ENCODE measurements at places on chromosomes 7 and 10.

DNA sequence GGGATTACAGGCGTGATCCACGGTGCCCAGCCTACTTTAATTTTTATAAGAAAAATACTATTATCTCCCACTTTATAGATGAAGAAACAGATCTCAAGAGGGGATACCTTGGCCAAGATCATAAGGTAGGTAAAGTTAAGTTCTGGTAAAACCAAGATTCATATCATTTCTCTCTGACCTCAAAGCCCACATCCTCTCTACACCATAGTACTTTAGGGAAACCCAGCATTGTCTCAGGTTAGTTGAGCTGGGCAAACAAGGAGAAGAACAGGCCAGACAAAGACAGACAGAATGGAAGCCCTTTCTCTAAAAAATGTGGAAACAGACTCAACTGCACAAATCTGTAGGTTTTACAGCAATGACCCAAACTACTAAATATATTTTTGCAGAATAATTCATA lies 197.7 kb upstream of the FRMD4A start:
- H3K27me3 ChIP-seq = no peaks in the 10 kb centered on the region
- peaks cover 62% of the 10 kb centered on the region for H3K36me3 ChIP-seq
- H3K4me3 ChIP-seq = no peak overlapping the region
- no peak for DNase-seq
- peaks cover 87% of the 10 kb centered on the region for H3K4me1 ChIP-seq

DNA sequence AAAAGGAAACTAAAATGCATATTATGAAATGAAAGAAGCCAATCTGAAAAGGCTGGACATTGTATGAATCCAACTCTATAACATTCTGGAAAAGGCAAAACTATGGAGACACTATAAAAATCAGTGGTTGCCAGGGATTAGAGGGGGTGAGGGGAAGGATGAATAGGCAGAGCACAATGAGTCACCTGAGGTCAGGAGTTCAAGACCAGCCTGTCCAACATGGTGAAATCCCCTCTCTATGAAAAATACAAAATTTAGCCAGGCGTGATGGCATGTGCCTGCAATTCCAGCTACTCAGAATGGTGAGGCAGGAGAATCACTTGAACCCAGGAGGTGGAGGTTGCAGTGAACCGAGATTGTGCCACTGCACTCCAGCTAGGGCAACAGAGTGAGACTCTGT lies 324.8 kb upstream of the PHYHIPL start:
- no peak for DNase-seq
- no peak overlapping the region for H3K27ac ChIP-seq
- H3K36me3 ChIP-seq = no peaks in the 10 kb centered on the region
- H3K4me3 ChIP-seq = no peak overlapping the region
- H3K27me3 ChIP-seq = no peaks in the 10 kb centered on the region
- H3K4me1 ChIP-seq = no peaks in the 10 kb centered on the region

DNA sequence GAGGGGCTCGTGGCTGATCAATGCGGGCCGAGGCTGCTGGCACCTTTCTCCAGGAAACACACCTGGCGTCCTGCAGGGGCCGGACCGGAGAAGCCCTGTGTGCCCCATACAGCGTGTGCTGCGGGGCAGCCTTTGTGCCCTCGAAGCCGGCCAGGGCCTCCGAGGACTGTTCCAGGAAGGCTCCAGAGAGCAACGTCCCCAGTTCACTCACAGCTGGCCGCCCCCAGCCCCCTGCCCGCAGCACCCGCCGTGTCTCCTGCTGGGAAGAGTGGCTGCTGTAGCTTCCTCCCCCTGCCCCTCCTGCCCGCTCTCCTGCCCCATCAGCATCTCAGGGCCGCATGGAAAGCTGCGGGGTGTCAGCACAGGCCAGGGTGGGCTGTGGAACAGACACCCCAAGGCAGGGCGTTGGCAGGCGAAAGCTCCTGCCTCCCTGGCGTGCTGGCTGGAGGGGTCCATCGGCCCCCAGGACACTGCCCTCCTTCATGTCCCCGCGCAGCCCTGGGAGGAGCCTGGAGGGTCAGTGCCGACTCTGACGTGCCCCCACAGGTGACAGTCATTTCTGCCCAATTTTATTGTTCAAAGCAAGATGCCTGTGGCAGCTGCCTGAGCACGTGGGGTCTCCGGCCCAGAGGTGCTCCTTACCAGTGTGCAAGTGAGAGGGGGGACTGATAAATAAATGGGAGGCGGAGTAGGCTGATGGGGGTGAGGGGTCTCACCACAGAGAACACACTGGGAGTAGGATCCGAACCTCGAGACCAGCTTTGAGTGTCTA lies 95.8 kb upstream of the DIP2C start:
- no peak for DNase-seq
- H3K36me3 ChIP-seq = no peaks in the 10 kb centered on the region
- no peak overlapping the region for H3K27ac ChIP-seq
- peaks cover 14% of the 10 kb centered on the region for H3K27me3 ChIP-seq

DNA sequence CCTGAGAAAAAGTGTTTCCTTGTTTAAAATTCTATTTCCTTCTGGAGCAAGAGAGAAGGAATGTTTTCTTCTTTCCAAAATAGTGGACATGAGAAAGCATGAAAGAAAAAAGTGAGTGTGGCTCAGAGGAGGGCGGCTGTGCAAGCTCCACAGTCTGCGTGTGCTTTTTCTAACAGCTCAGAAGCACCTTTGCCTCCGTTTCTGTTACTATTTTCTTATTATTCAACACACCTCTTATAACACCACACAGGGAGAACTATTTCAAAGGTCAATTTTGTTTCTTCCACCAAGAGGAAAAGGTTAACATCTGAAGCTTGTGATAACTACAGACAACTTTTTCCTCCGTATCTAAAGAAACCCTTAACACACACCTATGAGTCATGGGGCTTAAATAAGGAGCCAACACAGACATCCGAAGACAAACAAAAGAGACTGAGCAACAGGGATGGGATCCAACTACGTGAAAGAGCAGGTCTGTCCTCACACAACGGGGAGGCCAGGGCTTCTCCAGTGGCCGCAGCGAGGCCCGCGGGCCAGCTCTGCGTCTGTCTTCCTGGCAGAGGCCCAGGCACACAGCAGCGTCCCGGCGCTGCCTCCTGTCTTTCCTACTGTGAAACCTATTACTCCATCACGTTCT lies 36.2 kb upstream of the NCAPG2 start:
- peak overlapping the region; percentile 83 for H3K27ac ChIP-seq
- H3K27me3 ChIP-seq = no peaks in the 10 kb centered on the region
- peaks cover 46% of the 10 kb centered on the region for H3K36me3 ChIP-seq
- no peak for DNase-seq
- peaks cover 10% of the 10 kb centered on the region for H3K4me1 ChIP-seq

DNA sequence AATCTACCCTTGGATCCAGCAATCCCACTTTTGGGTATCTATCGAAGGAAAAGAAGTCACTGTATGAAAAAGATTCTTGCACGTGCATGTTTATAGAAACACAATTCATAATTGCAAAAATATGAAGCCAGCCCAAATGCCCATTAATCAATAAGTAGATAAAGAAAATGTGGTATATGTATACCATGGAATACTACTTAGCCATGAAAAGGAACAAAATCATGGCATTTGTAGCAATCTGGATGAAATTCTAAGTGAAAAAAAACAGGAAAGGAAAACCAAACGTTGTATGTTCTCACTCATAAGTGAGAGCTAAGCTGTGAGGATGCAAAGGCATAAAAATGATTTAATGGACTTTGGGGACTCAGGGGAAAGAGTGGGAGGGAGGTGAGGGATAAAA lies 18.2 kb upstream of the CASD1 start:
- peaks cover 29% of the 10 kb centered on the region for H3K27me3 ChIP-seq
- H3K36me3 ChIP-seq = no peaks in the 10 kb centered on the region
- H3K4me1 ChIP-seq = peaks cover 7% of the 10 kb centered on the region
- H3K27ac ChIP-seq = no peak overlapping the region
- DNase-seq = no peak
- no peak overlapping the region for H3K4me3 ChIP-seq

GRCh38 chr10:1712314-1712713 lies 25.0 kb downstream of the ADARB2 start:
- no peak overlapping the region for H3K4me3 ChIP-seq
- DNase-seq = no peak
- H3K27me3 ChIP-seq = peaks cover 64% of the 10 kb centered on the region
- no peaks in the 10 kb centered on the region for H3K36me3 ChIP-seq
- peaks cover 10% of the 10 kb centered on the region for H3K4me1 ChIP-seq

- no peak for DNase-seq
- H3K4me1 ChIP-seq = no peaks in the 10 kb centered on the region
- no peaks in the 10 kb centered on the region for H3K36me3 ChIP-seq
- H3K4me3 ChIP-seq = no peak overlapping the region
- H3K27me3 ChIP-seq = no peaks in the 10 kb centered on the region
Observed at GRCh38 chr7:51026341-51026740, 243.6 kb upstream of the GRB10 start.

- no peak overlapping the region for H3K4me3 ChIP-seq
- H3K4me1 ChIP-seq = no peaks in the 10 kb centered on the region
- H3K27ac ChIP-seq = no peak overlapping the region
- DNase-seq = no peak
- no peaks in the 10 kb centered on the region for H3K36me3 ChIP-seq
Observed at GRCh38 chr10:77177589-77177988, 460.0 kb downstream of the KCNMA1 start.

DNA sequence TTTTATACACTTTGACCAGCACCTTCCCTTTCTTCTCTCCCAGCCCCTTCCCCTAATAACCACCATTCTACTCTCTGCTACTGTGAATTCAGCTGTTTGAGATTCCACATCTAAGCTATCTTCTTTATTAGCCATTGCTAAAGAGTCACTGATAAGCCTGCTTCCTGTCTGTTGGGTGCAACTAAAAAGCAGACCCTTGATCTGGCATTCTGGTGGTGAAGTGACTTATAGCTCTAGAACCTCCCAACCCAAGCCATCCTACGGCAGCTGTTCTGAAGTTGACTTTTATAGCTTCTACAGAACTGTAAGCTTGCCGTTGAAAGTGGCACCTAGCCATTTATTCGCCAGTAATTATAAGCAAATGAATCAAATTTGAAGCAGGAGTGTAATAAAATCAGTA lies 105.6 kb downstream of the AHR start:
- H3K27ac ChIP-seq = peak overlapping the region; percentile 10
- H3K4me1 ChIP-seq = peaks cover 28% of the 10 kb centered on the region
- H3K36me3 ChIP-seq = no peaks in the 10 kb centered on the region
- H3K4me3 ChIP-seq = no peak overlapping the region
- DNase-seq = no peak
- peaks cover 3% of the 10 kb centered on the region for H3K27me3 ChIP-seq

- H3K4me3 ChIP-seq = no peak overlapping the region
- peaks cover 27% of the 10 kb centered on the region for H3K27me3 ChIP-seq
- H3K27ac ChIP-seq = no peak overlapping the region
- H3K4me1 ChIP-seq = no peaks in the 10 kb centered on the region
- DNase-seq = no peak
- H3K36me3 ChIP-seq = no peaks in the 10 kb centered on the region
Observed at GRCh38 chr10:84196941-84197340, 2.6 kb downstream of the CDHR1 start.

DNA sequence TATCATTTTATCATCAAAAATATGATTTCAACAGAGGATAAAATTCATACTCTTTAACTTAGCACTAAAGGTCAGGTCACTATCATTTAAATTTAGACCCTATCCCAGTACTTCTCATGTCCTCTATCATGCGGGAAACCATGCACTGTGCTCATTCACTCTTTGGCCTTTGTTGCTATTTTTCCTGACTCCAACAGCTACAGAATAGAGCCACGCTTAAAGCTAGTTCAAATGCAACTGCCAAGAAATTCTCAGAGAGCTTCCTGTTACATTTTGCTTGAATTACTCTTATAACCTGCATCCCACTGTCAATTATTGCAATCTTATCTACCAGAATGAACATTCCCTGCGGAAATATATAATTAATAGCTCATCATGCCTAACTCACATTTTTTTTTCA lies 58.3 kb downstream of the SEMA3A start:
- H3K27me3 ChIP-seq = no peaks in the 10 kb centered on the region
- H3K27ac ChIP-seq = no peak overlapping the region
- no peaks in the 10 kb centered on the region for H3K4me1 ChIP-seq

- H3K27me3 ChIP-seq = peaks cover 5% of the 10 kb centered on the region
- no peaks in the 10 kb centered on the region for H3K36me3 ChIP-seq
- no peak overlapping the region for H3K27ac ChIP-seq
- no peak overlapping the region for H3K4me3 ChIP-seq
- peaks cover 5% of the 10 kb centered on the region for H3K4me1 ChIP-seq
Observed at GRCh38 chr10:1629326-1630198, 107.8 kb downstream of the ADARB2 start.

DNA sequence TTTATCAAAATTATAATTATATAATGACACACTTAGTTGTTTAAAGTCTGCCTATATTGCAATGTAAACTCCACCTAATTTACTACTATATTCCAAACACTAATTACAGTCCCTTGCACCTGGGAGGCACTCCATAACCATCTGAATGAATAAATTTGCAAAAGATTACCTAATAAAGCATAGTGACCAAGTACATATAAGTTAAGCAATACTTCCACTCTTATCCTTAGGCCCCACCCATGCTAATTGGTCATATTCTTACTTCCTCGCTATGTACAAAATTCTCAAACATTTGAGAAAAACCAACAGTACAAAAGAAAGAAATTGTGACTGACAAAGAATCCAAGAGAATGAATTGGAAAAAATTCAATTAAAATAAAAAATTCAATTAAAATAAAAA lies 65.3 kb downstream of the ZFAND4 start:
- peaks cover 14% of the 10 kb centered on the region for H3K36me3 ChIP-seq
- H3K27me3 ChIP-seq = no peaks in the 10 kb centered on the region
- DNase-seq = no peak
- H3K27ac ChIP-seq = no peak overlapping the region

DNA sequence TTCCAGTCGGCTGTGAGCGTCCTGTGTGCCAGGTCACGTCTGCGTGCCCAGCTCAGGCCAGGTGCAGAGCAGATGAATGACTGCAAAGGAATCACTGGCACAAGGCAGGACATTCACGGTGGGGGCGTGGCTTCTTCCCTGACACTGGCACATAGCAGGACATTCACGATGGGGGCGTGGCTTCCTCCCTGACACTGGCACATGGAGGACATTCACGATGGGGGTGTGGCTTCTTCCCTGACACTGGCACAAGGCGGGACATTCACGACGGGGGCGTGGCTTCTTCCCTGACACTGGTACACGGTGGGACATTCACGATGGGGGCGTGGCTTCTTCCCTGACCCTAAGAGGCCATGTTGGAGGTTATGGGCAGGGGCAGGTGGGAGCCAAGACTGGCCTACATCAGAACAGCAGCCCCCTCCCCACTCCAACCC lies 64.3 kb downstream of the MYL10 start:
- H3K4me1 ChIP-seq = peaks cover 2% of the 10 kb centered on the region
- H3K27ac ChIP-seq = no peak overlapping the region
- peak; percentile 14 for DNase-seq
- peaks cover 12% of the 10 kb centered on the region for H3K27me3 ChIP-seq
- H3K4me3 ChIP-seq = no peak overlapping the region
- no peaks in the 10 kb centered on the region for H3K36me3 ChIP-seq

GRCh38 chr7:84317536-84317935 lies 122.9 kb upstream of the SEMA3A start:
- DNase-seq = no peak
- H3K4me3 ChIP-seq = no peak overlapping the region
- H3K27ac ChIP-seq = no peak overlapping the region
- H3K4me1 ChIP-seq = no peaks in the 10 kb centered on the region

- H3K4me3 ChIP-seq = no peak overlapping the region
- no peak for DNase-seq
- no peaks in the 10 kb centered on the region for H3K4me1 ChIP-seq
- H3K27ac ChIP-seq = no peak overlapping the region
- no peaks in the 10 kb centered on the region for H3K36me3 ChIP-seq
- peaks cover 9% of the 10 kb centered on the region for H3K27me3 ChIP-seq
Observed at GRCh38 chr10:128927497-128928161, 539.4 kb upstream of the MGMT start.
